ENCODE measurements at places on chromosomes 11 and 22.

GRCh38 chr11:122149202-122149601 is 33.2 kb upstream of the BLID start:
- no peaks in the 10 kb centered on the region for H3K4me1 ChIP-seq
- no peak for DNase-seq
- H3K36me3 ChIP-seq, result no peaks in the 10 kb centered on the region
- no peak overlapping the region for H3K27ac ChIP-seq

- DNase-seq, result no peak
- peaks cover 4% of the 10 kb centered on the region for H3K27me3 ChIP-seq
- no peaks in the 10 kb centered on the region for H3K36me3 ChIP-seq
- H3K27ac ChIP-seq, result no peak overlapping the region
- H3K4me3 ChIP-seq, result no peak overlapping the region
- H3K4me1 ChIP-seq, result no peaks in the 10 kb centered on the region
Measured at GRCh38 chr11:110124605-110125004, 31.4 kb downstream of the ZC3H12C start.

DNA sequence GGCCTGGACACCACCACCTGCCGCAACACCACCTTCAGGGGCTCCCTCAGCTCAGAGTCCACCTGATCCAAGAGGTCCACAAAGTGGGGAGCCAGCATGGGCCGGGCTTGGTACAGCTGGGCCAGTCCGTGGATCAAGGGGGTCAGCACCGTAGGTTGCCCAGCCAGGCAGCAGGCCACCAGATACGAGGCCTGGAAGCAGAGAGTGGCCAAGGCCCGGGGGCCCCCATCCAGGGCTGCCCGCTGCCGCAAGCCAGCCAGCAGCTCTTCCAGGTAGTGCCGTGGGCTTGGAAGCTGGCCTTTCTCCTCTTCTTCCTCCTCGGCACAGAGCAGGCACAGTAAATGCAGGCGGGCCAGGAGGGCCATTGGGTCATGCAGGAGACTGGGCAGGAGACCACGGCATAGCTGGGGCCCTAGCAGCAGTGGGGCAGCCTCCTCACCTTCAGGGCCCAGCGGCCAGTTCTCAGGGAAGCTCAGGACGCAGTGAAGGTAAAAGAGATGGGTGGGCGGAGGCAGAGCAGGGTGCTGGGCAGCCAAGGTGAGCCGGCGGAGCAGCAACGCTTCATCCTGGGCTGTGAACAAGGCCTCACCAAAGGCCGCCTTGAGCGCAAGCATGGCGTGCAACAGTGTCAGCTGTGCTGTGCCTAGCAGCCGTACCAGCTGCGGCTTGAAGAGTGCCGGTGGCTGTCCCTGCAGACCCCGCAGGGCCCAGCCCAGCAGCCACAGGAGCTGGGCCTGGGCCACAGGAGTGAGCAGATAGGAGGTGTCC is 1.7 kb downstream of the AP5B1 start:
- peak overlapping the region; percentile 87 for H3K4me3 ChIP-seq
- no peak for DNase-seq
- H3K4me1 ChIP-seq, result peaks cover 16% of the 10 kb centered on the region
- no peaks in the 10 kb centered on the region for H3K36me3 ChIP-seq

- peaks cover 1% of the 10 kb centered on the region for H3K4me1 ChIP-seq
- H3K27ac ChIP-seq, result peak overlapping the region; percentile 5
- DNase-seq, result no peak
- no peaks in the 10 kb centered on the region for H3K27me3 ChIP-seq
Measured at GRCh38 chr11:118370774-118371173, 11.4 kb downstream of the UBE4A start.

DNA sequence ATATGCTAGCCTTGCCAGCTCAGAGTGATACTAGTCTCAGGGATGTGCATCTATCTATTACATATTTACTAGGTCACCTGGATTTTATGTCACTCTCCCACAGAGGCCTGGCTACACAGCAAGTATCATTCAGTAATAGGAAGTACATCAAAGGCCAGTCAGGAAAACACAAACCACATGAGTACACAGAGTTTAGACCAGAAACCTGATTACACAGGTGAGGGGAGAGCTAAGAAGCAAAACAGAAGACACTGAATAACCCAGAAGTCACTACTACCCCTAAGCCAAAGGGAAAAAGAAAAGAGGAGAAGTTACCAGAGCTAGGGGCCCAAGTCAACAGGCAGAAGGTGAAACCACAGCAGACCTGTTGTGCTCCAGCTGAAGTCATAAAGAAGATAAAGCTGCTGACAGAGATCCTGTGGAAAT is 13.3 kb downstream of the LPXN start:
- peaks cover 23% of the 10 kb centered on the region for H3K36me3 ChIP-seq
- H3K4me3 ChIP-seq, result no peak overlapping the region
- H3K27ac ChIP-seq, result peak overlapping the region; percentile 69
- peaks cover 47% of the 10 kb centered on the region for H3K4me1 ChIP-seq

DNA sequence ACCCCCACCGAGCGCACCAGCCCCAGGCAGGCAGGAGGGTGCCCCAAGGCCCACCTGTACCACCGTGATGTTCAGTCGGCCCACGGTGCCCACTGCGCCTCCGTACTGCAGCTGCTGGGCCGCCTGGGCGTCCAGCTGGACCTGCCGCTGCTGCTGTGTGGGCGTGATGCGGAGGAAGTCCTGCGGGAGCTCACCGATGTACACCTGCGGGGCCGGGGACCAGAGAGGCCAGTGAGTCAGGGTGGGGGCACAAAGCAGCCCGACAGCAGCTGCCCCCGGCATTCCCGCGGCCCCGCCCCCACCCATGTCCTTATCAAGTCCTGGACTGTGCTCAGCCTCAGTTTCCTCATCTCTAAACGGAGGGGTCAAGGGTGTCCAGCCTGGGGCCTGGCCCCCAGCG is 13.8 kb downstream of the TOLLIP start:
- H3K4me3 ChIP-seq, result no peak overlapping the region
- no peak for DNase-seq
- peaks cover 2% of the 10 kb centered on the region for H3K4me1 ChIP-seq
- no peak overlapping the region for H3K27ac ChIP-seq
- no peaks in the 10 kb centered on the region for H3K27me3 ChIP-seq

- H3K4me1 ChIP-seq, result no peaks in the 10 kb centered on the region
- H3K36me3 ChIP-seq, result no peaks in the 10 kb centered on the region
- H3K27me3 ChIP-seq, result peaks cover 8% of the 10 kb centered on the region
- no peak overlapping the region for H3K4me3 ChIP-seq
Measured at GRCh38 chr22:39689421-39689820, 118.9 kb downstream of the CACNA1I start.

DNA sequence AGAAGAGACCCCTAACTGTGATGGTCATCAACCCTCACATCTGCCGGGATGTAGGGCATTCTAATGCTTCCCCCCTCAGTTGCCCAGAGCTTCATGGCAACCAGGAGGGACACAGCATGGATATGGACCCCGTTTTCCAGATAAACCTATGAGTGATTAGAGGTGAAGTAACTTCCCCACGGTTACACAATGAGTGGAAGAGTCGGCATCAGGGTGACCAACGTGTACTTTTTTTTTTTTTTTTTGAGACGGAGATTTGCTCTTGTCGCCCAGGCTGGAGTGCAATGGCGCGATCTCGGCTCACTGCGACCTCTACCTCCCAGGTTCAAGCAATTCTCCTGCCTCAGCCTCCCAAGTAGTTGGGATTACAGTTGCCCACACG is 25.0 kb downstream of the TXN2 start:
- no peak for DNase-seq
- H3K27ac ChIP-seq, result peak overlapping the region; percentile 49
- no peaks in the 10 kb centered on the region for H3K27me3 ChIP-seq
- peaks cover 33% of the 10 kb centered on the region for H3K4me1 ChIP-seq
- no peak overlapping the region for H3K4me3 ChIP-seq

- no peaks in the 10 kb centered on the region for H3K4me1 ChIP-seq
- no peak overlapping the region for H3K27ac ChIP-seq
- H3K4me3 ChIP-seq, result no peak overlapping the region
- DNase-seq, result no peak
Measured at GRCh38 chr22:25630447-25630846, 66.0 kb downstream of the GRK3 start.

- no peak overlapping the region for H3K27ac ChIP-seq
- DNase-seq, result no peak
- H3K27me3 ChIP-seq, result no peaks in the 10 kb centered on the region
- no peaks in the 10 kb centered on the region for H3K36me3 ChIP-seq
- no peak overlapping the region for H3K4me3 ChIP-seq
Measured at GRCh38 chr11:132623511-132623910, 908.8 kb downstream of the OPCML start.

GRCh38 chr22:46245511-46245910 is 4.6 kb downstream of the CDPF1 start:
- H3K4me3 ChIP-seq, result no peak overlapping the region
- no peak overlapping the region for H3K27ac ChIP-seq
- H3K27me3 ChIP-seq, result no peaks in the 10 kb centered on the region
- H3K4me1 ChIP-seq, result peaks cover 7% of the 10 kb centered on the region
- no peak for DNase-seq
